Stomach (tissue), 19 donors: ENCODE measurements at places on chromosomes 13 and 19. TPM values are rescaled to one million over a fixed set of nuclear protein-coding genes. Genes with fewer than 3 reads are reported as not detected.

CEACAM6 gene
- not detected for total RNA-seq

PSG3 gene
- total RNA-seq, result not detected

RAB3A gene
- total RNA-seq, result not detected

FPR2 gene
- 0.58 TPM for total RNA-seq

USHBP1 gene
- total RNA-seq, result not detected

LHB gene
- not detected for total RNA-seq

SYNGR4 gene
- not detected for total RNA-seq

FAM83E gene
- total RNA-seq, result 56.0 TPM

ZNF560 gene
- total RNA-seq, result not detected

ZNF223 gene
- total RNA-seq, result 8.0 TPM

OVOL3 gene
- total RNA-seq, result not detected

ZNF724 gene
- 1.2 TPM for total RNA-seq

BST2 gene
- 38.4 TPM for total RNA-seq

IGFL3 gene
- not detected for total RNA-seq

ZNF730 gene
- not detected for total RNA-seq

DIRAS1 gene
- total RNA-seq, result 1.2 TPM

ZNF555 gene
- 0.58 TPM for total RNA-seq

LILRA1 gene
- total RNA-seq, result not detected

POU2F2 gene
- total RNA-seq, result 0.92 TPM

ICAM4 gene
- total RNA-seq, result not detected

CYP4F8 gene
- total RNA-seq, result not detected

SAMD4B gene
- 54.5 TPM for total RNA-seq

KLK5 gene
- total RNA-seq, result not detected

MBD3L4 gene
- not detected for total RNA-seq

MEDAG gene
- 57.9 TPM for total RNA-seq

FCAR gene
- total RNA-seq, result not detected

CCDC70 gene
- not detected for total RNA-seq

ZNF224 gene
- total RNA-seq, result 18.1 TPM

MAP4K1 gene
- 8.8 TPM for total RNA-seq

LILRA2 gene
- total RNA-seq, result not detected

PSENEN gene
- not detected for total RNA-seq

ICAM1 gene
- total RNA-seq, result 10.3 TPM

ZNF69 gene
- total RNA-seq, result 28.5 TPM

CD70 gene
- total RNA-seq, result not detected

RB1 gene
- total RNA-seq, result 12.8 TPM

MAP3K10 gene
- total RNA-seq, result 8.8 TPM

GSX1 gene
- total RNA-seq, result not detected

MYH14 gene
- total RNA-seq, result 62.5 TPM

CEACAM5 gene
- 6.7 TPM for total RNA-seq

PLIN4 gene
- 64.7 TPM for total RNA-seq

INSL3 gene
- not detected for total RNA-seq

CNN1 gene
- total RNA-seq, result 570 TPM

LILRB2 gene
- total RNA-seq, result not detected

CD22 gene
- total RNA-seq, result not detected

SMIM24 gene
- 72.5 TPM for total RNA-seq

CFAP97D2 gene
- total RNA-seq, result not detected

TMC4 gene
- total RNA-seq, result 47.1 TPM

GARIN5A gene
- 0.87 TPM for total RNA-seq

SLAIN1 gene
- total RNA-seq, result 12.1 TPM

CEACAM4 gene
- 8.3 TPM for total RNA-seq

GALP gene
- not detected for total RNA-seq

KLC3 gene
- total RNA-seq, result not detected

SGCG gene
- not detected for total RNA-seq

PCDH9 gene
- 36.2 TPM for total RNA-seq
